Hypothalamus (tissue), 51 donors: ENCODE measurements at places on chromosomes 5 and 9.

- DNase-seq: no peak
Observed at GRCh38 chr9:95505072-95505716, 11.6 kb downstream of the PTCH1 start.

DNA sequence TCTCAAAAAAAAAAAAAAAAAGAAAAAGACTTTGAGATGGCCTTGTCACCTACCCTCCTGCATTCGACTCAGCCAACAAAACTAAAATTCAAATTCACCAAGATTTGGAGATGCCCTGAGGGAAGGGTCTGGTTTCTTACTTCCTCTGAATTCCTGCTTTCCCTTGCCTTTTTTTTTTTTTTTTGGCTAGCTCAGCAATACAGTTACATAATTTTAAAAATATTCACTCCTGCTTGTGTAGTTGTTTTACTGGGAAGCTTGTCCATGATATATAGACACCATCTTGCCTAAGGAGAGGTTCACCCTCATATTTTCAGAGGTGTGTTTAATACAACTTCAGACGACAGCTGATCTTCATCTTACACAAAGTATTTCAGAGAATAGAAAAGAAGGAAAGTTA is 21.3 kb upstream of the SERINC5 start:
- no peak for DNase-seq

DNA sequence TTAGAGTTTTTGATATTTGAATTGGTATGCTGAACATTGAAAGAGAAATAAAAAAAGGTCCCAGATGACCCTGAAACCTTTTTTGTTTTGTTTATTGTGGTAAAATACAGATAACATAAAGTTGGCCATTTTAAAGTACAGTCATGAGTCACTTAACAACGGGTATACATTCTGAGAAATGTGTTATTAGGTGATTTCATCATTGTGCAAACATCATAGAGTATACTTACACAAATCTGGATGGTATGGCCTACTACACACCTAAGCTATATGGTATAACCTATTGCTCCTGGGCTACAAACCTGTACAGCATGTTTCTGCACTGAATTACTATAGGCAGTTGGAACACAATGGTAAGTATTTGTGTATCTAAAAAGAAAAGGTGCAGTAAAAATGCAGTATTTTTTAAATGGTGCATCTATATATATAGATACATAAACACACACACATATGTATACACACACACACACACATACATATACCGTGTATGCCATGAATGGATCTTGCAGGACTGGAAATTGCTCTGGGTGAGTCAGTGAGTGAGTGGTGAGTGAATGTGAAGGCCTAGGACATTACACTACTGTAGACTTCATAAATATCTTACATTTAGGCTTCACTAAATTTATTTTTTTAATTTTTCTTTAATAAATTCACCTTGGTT is 31.0 kb downstream of the TTC1 start:
- no peak for DNase-seq

DNA sequence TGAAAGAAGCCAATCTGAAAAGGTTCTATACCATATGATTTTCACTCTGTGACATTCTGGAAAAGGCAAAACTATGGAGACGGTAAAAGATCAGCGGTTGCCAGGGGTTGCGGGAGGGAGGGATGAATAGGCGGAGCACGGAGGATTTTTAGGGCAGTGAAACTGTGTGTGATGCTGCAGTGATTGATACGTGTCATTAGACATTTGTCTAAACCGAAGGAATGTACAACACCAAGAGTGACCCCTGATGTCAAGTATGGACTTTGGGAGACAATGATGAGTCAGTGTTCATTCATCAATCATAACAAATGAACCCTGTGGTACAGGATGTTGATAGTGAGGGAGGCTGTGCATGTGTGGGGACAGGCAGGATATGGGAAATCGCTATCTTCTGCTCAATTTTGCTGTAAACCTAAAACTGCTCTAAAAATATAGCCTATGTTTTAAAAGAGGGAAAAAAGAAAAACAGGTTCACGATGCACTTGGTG is 34.4 kb downstream of the ERGIC1 start:
- no peak for DNase-seq

DNA sequence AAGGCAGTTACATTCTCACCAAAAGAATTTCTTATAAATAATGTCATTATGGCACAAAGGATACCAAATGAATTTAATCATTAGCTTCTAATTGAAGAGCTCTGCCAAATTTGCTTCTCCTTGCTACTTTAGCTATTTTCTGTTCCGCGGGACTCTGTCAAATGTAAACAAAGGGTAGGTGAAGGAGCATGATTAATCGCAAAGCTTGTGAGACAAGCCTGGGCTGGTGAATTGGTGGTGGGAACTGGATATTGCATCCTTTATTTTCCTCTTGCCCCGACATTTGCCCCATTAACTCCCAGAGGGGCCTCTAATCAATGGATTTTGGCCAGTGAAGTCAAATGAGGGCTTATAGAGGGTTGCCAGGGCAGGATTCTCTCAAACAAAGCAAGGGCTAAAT is 234.2 kb upstream of the RFX3 start:
- DNase-seq: no peak

DNA sequence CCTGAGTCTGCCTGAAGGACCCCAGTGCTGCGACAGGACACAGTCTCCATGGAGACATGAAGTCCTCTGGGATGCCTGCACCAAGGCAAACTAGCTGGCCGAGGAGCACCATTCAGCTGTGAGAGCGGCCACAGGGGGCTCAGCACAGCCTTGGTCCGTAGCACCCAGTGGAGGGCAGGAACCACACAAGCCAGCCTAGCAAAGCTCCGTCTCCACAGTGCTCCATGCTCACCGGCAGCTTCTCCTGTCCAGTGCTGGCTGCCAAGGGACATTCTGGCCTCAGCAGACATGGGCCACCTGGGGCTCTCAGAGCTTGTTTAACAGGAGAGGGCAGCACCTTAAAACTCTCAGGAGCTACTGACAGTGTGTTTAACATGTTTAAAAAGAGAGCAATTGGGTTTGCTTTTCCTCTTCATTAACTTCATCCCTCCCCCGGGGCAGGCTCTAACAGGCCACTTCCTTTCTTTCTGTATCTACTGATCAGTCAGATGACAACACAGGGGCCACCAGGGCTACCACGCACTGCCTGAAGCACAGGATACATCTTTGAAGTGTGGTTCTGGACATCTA is 57.0 kb downstream of the SECISBP2 start:
- DNase-seq: no peak
